A673 (cell line): ENCODE measurements at places on chromosomes 6 and 20. TPM values are rescaled to one million over a fixed set of nuclear protein-coding genes. Genes with fewer than 3 reads are reported as not detected.

The LRP11 gene
- 53.2 and 56.1 TPM in 2 replicates for total RNA-seq

The TRMT6 gene
- 38.6 and 41.6 TPM in 2 replicates for total RNA-seq

The OR2H2 gene
- not detected in 2 replicates for total RNA-seq

The CRISP3 gene
- not detected in 2 replicates for total RNA-seq

The SLC17A9 gene
- total RNA-seq = 0.17 TPM in 1 of 2 replicates, not detected in the other

The AFDN gene
- total RNA-seq = 107 and 114 TPM in 2 replicates

- H3K27ac ChIP-seq = no peak overlapping the region
- no peaks in the 10 kb centered on the region for H3K36me3 ChIP-seq
- H3K4me1 ChIP-seq = no peaks in the 10 kb centered on the region
- DNase-seq = no peak
- no peaks in the 10 kb centered on the region for H3K27me3 ChIP-seq
These were observed 267.1 kb downstream of the TENT5A start for GRCh38 chr6:81485395-81485794.

DNA sequence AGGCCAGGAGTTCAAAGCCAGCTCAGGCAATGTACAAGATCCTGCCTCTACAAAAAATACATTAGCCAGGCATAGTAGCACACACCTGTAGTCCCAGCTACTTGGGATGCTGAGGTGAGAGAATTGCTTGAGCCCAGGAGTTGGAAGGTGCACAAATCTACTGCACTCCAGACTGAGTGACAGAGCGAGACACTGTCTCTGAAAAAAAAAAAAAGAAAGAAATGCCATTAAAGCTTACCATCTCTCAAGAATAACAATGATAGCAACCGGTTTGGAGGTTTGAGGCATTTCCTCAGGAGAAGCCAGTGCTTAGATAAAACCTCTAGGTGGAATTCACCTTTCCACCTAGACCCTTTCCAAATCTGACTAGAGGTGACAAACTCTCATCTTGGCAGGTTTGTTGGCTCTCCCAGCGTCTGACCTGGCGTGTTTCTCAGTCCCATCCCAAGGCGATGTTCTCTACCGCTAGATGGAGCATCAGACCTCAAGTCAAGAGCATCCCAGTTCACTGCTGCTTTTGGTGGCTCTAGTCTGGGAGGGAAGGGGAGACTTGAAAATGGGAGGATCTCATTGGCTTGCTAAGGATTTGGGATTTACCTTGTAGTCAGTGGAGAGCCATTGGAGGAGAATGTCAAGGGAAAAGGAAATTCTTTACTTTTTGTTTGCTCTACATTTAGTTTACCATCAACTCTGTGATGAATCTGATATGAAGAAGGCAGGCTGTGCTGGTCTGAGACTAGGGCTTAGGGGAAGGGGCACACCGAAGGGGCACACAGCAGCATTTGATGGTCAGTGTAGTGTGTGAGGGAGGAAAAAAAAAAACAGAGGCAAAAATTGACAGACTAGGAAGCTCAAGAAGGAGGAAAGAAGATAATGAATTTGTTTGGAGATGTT lies 67.9 kb downstream of the NCOA7 start:
- H3K4me3 ChIP-seq = no peak overlapping the region
- H3K4me1 ChIP-seq = no peaks in the 10 kb centered on the region
- peak; percentile 74 for DNase-seq
- no peaks in the 10 kb centered on the region for H3K27me3 ChIP-seq

DNA sequence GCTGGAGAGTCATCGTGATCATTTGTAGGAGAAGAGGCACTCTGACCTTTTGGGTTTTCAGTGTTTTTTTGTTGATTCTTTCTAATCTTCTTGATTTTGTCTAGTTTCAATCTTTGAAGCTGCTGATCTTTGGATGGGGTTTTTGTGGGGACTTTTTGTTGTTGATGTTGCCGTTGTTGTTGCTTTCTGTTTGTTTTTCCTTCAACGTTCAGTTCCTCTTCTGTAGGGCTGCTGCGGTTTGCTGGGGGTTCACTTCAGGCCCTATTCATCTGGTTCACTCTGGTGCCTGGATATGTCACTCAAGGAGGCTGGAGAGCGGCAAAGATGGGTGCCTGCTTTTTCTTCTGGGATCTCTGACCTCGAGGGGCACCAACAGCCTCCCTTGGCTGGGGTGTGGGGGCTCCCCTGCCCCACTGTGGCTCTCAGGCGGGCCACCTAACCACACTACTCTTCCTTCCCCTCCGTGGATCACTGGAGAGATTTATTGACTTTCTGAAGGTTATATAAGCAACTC lies 21.5 kb upstream of the TMEM244 start:
- H3K4me3 ChIP-seq = no peak overlapping the region
- H3K27me3 ChIP-seq = no peaks in the 10 kb centered on the region
- H3K4me1 ChIP-seq = peaks cover 23% of the 10 kb centered on the region
- no peaks in the 10 kb centered on the region for H3K36me3 ChIP-seq
- no peak for DNase-seq

GRCh38 chr20:23129891-23130621 lies 43.9 kb upstream of the CD93 start:
- H3K27me3 ChIP-seq = no peaks in the 10 kb centered on the region
- no peak overlapping the region for H3K4me3 ChIP-seq
- H3K36me3 ChIP-seq = no peaks in the 10 kb centered on the region
- DNase-seq = no peak
- H3K4me1 ChIP-seq = no peaks in the 10 kb centered on the region

DNA sequence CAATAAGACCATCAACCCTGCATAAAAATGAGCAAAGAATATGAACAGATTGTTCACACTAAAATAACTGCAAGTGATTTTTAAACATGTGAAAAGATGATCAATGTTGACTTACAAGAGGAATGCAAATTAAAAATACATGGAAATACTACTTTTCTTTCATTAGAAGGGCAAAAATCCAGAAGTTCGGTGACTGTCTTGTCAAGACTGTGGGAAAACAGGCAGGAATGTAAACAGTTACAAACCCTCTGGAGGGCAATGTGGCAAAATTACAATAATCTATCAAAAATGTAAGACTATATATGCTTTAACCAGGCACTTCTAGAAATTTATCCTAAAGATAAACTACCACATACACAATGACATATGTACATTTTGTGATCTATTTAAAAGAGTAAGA lies 86.7 kb downstream of the TNFAIP3 start:
- DNase-seq = no peak
- H3K27me3 ChIP-seq = peaks cover 28% of the 10 kb centered on the region
- H3K27ac ChIP-seq = no peak overlapping the region
- no peaks in the 10 kb centered on the region for H3K4me1 ChIP-seq
- no peak overlapping the region for H3K4me3 ChIP-seq

DNA sequence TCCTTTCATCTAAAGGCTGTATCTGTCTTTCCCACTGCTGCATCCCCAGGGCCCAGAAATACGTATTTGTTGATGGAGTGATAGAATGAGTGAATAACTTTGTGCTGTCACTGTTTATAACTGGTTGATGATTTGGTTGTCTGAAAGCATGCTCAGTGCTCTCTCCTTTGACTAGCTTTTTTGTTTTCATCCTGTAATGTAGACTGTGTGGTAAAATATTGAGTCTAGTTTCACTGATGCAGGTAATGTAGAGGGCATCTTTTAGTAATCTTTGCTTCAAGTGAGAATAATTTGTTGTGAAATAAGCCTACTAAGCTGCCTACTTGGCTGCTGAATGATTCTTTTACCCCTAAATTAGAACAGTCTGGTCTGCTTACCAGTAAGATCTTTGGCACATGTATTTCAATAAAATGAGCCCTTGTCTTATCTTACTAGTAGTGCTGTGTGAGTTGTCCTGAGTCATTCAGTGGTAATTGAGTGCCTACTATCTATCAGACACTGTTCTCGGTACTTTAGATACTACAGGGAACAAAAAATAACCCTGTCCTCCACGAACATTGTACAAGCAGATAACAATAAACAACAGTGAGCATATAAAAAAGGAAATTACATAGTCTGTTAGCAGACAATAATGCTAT lies 39.9 kb downstream of the MAPK14 start:
- H3K36me3 ChIP-seq = no peaks in the 10 kb centered on the region
- no peak overlapping the region for H3K4me3 ChIP-seq
- no peak for DNase-seq
- peaks cover 5% of the 10 kb centered on the region for H3K4me1 ChIP-seq
